ENCODE measurements at places on chromosomes 5 and 9.

- no peak for DNase-seq
Observed at GRCh38 chr5:89301321-89302025, 418.5 kb upstream of the MEF2C start.

DNA sequence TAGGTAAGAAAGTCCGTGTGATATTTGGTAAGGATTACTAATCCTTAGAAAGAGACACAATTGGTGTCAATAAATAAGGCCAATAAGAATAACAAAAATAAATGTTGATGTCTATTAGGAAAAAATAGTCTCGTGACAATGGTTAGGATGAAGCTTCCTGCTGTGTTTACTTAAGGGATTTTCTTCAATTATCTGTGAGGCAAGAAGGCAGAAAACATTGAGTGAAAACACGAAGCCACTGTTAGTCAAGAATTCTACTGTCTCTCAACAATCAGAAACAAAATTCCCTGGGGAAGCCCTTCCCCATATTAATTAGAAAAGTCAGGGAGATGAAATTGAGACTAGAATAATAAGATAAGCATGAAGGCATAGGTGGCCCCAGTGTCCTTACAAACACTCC lies 149.0 kb downstream of the SYK start:
- DNase-seq: no peak

DNA sequence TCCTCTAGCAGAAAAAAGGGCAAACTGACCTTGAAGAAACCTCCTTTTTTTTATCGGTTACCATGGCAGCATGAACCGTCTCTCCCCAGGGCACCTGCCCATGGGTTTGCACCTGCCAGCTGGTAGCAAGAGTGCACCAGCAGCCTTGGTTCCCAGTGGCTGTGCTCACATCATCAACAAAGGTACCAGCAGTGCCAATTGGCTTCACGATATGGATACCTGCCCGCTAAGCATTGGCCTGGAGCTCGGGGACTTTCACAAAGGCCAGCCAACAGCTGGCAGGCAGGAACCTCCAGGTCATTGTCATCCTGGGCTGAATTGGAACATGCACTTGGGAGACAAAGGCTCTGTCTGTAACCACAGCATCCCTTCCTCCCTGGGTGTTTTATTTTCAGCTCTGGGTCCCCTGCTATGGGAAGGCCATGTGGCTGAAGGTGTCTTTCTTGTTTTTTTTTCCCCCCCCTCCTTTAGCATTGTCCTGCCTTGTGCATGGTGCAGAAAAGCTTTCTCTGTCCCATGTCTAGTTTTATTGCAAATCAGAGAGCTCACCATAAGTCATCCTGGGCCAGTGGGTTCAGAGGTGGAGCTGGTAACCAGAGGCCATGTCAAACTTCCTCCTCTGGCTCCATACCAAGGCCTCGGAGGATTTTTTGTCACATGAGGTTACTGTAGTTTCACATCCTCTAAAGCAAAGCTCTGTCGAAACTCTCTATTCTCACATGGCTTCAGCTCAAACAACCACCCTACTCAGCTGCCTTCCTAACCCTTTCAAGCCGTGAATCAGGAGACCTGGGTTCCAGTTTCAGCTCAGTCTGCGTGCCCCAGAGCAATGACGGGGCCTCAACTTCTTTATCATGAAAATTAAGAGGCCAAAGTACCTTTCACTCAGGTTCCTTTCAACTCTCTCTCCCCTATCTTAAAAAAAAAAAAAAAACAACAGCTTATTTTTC lies 145.5 kb upstream of the MAP3K1 start:
- peak; percentile 26 for DNase-seq

DNA sequence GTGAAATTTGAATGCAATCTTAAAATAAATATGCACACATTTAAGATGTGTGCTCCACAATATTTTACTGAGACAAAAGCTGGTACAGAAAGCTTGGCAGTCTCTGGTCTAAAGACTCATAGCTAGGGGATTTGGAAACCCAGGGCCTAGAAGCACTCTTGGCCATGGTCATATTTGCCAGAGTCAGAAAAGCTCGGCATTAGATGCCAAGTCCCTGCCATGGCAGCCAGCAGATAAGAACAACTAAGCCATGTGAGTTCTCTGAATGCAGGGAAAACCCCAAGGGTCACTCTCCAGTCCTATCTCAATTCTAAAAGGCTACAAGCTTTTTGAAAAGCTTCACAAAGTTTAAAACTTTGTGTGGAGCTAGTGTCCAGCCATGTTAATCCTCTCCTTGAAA lies 119.5 kb downstream of the FAM114A2 start:
- no peak for DNase-seq

- DNase-seq: no peak
Observed at GRCh38 chr5:144122081-144122480, 48.4 kb downstream of the YIPF5 start.

DNA sequence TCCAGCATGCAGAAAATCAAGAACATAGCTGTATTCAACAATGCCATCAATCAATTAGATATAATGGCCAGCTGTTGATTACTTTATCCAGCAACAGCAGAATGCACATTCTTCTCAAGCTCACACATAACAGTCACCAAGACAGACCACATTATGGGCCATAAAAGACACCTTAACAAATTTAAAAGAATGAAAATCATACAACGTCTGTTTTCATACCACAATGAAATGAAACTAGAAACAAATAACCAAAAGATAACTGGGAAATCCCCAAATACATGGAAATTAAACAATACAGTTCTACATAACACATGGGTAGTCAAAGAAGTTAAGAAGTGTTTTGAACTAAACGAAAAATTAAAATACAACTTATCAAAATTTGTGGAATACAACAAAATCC lies 130.9 kb upstream of the GNA14 start:
- DNase-seq: no peak

DNA sequence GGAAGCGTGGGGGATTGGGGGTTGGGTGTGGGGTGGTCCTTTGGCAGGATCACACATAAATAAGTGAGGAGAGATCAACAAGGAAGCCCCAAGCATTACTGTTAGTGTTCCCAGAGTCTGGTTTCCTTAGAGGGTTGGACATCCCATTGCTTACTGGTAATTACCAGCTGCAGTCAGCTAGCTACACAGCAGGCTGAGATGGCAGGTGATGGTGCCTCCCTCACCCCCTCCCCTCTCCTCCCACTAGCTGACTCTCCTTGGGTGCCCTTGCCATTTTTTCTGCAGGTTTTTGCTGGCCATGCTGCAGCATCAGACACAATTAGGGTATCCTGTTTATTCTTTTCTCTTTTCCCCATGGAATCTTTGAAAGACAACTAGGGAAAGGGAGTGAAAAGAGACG lies 107.5 kb upstream of the TLR4 start:
- no peak for DNase-seq

DNA sequence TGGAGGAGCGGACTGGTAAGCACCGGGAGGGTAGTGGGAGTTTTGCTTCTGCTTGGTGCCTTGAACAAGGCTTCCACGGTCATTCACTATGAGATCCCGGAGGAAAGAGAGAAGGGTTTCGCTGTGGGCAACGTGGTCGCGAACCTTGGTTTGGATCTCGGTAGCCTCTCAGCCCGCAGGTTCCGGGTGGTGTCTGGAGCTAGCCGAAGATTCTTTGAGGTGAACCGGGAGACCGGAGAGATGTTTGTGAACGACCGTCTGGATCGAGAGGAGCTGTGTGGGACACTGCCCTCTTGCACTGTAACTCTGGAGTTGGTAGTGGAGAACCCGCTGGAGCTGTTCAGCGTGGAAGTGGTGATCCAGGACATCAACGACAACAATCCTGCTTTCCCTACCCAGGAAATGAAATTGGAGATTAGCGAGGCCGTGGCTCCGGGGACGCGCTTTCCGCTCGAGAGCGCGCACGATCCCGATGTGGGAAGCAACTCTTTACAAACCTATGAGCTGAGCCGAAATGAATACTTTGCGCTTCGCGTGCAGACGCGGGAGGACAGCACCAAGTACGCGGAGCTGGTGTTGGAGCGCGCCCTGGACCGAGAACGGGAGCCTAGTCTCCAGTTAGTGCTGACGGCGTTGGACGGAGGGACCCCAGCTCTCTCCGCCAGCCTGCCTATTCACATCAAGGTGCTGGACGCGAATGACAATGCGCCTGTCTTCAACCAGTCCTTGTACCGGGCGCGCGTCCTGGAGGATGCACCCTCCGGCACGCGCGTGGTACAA lies 556 bp downstream of the PCDHGC3 start:
- no peak for DNase-seq

- peak; percentile 92 for DNase-seq
Observed at GRCh38 chr5:132293066-132293991, 865 bp upstream of the SLC22A4 start.

DNA sequence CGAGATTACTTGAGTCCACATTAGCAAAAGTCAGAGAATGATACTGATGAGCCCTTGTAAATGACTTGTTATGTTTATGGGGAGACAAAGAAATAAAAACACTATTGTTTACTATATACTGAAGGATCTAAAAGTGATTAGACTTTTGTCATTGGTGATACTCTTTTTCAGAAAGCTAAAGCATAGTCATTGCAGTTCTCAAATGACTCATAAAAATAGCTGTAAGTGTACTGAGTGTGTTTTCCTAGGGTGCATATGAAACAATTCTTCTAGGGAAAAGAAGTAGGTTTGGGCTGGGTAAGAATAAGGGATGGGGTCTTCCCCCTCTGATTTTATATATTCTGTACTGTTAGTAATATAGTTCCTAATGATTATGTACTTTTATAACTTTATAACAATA lies 32.6 kb downstream of the WDR36 start:
- DNase-seq: no peak

GRCh38 chr5:3597167-3598007 lies 1.8 kb downstream of the IRX1 start:
- DNase-seq: no peak

DNA sequence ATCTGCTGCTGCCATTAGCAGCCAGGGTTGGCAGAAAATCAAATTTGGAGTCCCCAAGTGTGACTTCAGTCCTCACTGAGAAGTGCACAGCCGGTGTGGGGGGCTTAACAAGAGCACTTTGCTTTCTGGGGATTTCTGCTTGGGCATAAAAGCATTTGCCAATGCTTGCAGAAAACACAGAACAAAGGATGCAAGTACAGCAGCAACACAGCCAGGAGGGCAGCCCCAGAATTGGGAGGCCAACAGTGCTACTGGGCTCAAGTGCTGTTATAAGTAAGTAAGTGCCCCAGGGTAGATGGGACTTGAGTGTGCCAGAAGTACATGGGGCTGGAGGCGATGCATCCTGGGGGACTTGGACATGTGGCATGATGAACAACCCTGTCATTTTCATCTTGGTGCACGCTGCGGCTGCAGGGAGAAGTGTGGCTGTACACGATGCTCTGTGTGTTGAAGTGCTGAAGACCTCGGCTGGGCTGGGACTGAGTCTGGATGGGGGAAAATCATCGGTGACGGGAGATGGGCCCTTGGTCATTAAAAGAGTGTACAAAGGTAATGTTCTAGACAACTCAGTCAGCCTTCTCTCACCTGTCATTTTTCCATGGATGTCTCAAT lies 73.3 kb downstream of the GOLPH3 start:
- no peak for DNase-seq

DNA sequence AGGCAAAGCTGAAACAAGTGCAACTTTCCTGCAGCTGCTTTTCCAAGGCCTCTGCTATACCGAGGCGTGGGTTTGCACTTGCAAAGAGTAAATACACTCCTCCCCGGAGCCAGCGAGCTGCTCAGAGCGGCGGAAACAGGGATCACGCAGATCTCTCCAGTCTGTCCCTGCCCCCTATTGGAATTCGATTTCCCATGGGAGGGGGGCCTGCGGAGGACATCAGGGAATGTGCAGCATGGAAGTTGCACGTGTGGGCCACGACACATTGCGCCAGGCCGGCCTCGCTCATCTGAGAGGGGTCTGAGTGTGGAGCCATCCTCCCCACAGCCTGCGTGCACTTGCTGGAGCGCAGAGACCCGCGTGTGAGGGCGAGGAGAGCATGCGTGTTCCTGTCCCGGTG lies 104.3 kb upstream of the PHYKPL start:
- DNase-seq: no peak

GRCh38 chr5:58484505-58484904 lies 6.7 kb upstream of the GAPT start:
- no peak for DNase-seq

DNA sequence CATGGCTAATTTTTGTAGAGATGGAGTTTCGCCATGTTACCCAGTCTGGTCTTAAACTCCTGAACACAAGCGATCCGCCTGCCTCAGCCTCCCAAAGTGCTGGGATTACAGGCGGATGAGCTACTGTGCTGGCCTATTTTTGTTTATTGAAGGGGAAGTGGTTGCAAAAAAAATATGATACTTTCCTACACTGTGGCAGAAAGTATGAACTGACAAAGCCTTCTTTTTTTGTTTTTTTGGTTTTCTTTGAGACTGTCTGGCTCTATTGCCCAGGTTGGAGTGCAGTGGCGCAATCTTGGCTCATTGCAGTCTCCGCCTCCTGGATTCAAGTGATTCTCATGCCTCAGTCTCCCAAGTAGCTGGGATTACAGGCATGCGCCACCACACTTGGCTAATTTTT lies 50.9 kb downstream of the OSTF1 start:
- DNase-seq: no peak

DNA sequence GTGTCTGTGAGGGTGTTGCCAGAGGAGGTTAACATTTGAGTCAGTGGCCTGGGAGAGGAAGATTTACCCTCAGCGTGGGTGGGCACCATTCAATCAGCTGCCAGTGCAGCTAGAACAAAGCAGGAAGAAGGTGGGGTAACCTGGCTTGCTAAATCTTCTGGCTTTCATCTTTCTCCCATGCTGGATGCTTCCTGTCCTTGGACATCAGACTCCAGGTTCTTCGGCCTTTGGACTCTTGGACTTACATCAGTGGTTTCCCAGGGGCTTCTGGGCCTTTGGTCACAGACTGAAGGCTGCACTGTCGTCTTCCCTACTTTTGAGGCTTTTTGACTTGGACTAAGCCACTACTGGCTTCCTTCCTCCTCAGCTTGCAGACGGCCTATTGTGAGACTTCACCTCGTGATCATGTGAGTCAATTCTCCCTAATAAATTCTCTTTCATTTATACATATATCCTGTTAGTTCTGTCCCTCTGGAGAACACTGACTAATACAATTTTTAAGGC lies 38.1 kb downstream of the PBX3 start:
- no peak for DNase-seq

DNA sequence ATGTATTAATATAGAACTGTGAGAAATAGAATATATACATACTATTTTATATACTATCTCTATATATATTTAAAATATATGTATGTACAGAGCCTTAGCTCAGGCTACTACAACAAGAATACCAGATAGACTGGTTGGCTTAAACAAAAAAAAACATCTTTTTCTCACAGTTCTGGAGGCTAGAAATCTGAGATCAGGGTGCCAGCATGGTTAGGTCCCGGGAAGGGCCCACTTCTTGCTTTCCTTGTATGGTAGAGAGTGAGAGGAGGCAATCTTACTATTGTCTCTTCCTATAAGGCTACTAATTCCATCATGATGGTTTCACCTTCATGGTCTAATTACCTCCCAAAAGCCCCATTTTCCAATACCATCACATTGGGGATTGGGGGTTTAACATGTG lies 613.0 kb downstream of the ZNF608 start:
- no peak for DNase-seq

DNA sequence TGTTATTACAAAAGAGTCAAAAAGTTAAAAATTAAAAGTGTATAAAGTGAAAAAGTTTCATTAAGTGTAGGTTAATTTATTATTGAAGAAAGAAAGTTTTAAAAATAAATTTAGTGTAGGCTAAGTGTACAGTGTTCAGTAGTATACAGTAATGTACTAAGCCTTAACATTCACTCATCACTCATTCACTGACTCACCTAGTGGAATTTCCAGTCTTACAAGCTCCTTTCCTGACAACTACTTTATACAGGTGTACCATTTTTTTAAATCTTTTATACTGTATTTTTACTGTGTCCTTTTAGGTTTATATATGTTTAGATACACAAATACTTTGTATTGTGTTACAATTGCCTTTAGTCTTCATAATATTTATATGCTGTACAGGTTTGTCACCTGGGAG lies 530.2 kb upstream of the FAM174A start:
- DNase-seq: no peak

GRCh38 chr9:128898845-128899565 lies 17.1 kb downstream of the LRRC8A start:
- no peak for DNase-seq

All from NCI-H748 treated with DMSO at 0.1 percent for 48 hours (cell line).